Endothelial cell (in vitro differentiated cells): ENCODE measurements at places on chromosomes 5 and 9.

DNA sequence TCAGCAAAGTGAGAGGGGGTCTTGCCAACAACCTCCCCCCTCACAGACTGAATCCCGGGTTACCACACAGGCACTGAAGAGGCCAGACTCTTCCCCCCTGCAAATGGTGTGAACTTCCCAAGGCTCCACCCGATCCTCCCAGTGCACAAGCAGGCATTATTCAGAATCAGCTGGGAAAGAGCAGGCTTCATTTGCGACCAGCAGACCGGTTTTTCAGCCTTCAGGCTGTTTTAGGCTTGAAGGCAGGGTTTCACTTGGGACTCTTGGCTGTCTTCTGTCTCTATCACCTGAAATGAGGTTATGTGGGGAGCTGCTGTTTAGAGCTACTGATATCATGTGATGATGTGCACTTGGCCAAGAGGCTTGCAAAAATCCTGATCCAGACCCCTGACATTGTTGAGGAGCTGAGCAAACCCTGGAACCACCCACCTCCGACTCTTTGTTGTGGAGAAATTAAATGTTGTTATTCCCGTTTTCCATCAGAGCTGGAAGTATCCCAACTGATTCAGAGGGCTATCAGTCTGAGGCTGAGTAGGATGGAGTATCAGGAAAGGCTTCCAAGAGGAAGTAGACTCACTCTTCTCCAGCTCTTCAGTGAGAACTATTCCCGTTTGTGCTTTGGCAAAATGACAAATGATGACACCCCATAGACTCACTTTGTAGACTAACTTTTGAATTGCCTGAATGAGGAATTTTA, 63.3 kb upstream of the ZFR start:
- H3K4me3 ChIP-seq: no peak overlapping the region
- H3K27ac ChIP-seq: no peak overlapping the region
- H3K4me1 ChIP-seq: peaks cover 25% of the 10 kb centered on the region
- H3K36me3 ChIP-seq: no peaks in the 10 kb centered on the region

DNA sequence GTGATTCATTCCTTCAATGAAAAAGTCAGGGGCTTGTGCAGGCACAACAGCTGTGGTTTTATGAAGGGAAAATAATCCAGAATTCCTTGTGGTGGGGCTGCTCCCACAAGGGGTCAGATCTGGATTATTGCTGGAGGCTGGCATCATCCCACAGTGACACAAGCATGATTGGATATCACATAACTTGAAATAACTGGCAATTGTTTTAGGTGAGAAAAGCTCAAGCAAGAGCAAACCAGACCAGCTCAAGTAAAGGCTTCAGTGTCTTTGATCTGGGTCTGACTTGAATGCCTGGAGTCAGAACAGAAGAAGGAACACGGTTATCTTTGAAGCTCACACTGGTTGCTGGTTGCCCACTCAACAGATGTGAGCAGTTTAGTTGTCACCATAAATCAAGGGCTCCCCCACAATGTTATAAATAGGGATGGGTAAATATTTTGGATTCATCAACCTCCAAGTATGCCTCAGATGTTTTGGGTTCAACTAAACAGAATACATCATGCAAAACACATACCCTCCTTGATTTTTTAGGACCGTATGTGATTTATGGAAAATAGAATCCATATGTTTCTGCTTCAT, 3.1 kb upstream of the ZNF474 start:
- no peaks in the 10 kb centered on the region for H3K36me3 ChIP-seq
- H3K4me3 ChIP-seq: no peak overlapping the region
- H3K27me3 ChIP-seq: peaks cover 2% of the 10 kb centered on the region
- peaks cover 13% of the 10 kb centered on the region for H3K4me1 ChIP-seq
- no peak for DNase-seq

DNA sequence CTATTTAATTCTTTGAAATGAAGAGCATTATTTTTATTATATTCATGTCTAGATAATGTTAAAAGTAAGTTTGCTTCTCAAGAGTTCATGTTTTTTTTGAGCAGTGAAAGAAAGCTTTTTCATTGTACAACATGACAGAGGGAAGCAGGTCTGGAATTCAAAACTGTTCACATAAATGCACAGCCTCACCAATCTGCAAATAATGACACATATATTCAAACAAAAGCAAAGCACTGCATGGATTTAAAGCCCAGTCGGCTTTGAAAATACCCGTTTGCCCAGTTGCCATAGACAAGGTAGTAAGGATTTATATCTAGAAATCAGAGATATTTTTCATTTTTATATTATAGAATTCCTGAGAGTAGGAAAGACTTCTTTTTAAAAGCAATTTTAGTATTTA, 201.8 kb downstream of the CD180 start:
- no peak for DNase-seq
- peaks cover 2% of the 10 kb centered on the region for H3K27me3 ChIP-seq
- H3K4me3 ChIP-seq: no peak overlapping the region
- H3K36me3 ChIP-seq: no peaks in the 10 kb centered on the region
- no peak overlapping the region for H3K27ac ChIP-seq

- DNase-seq: no peak
- H3K27ac ChIP-seq: peak overlapping the region; percentile 22
- no peaks in the 10 kb centered on the region for H3K27me3 ChIP-seq
Measured at GRCh38 chr9:122883125-122883524, 22.0 kb downstream of the RC3H2 start.

- no peaks in the 10 kb centered on the region for H3K36me3 ChIP-seq
- H3K4me1 ChIP-seq: peaks cover 8% of the 10 kb centered on the region
- DNase-seq: no peak
- peaks cover 5% of the 10 kb centered on the region for H3K27me3 ChIP-seq
Measured at GRCh38 chr9:89774858-89775370, 170.1 kb downstream of the GADD45G start.

DNA sequence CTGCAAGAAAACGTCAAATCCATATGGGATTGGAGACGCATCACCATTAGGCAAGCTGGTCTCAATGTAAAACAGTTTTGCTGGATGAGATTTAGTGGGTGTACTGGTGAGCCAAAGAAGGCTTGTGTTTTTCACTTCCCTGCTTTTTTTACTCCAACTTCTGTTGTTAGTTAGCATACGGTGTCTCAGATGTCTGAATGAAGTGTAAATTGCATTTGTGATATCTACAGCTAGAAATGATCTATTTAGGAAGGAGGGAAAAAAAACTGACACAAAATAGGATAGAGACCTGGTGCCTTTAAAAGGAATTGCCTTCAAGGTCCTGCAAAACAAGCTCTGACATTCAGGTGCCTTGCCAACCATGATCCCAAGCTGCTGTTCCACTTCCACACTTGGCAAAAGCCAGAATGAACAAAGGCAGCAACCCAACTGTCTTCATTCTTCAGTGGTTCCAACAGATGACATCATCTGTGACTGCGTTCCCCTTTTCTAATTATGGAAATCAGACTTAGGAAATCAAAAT, 104.2 kb upstream of the RAI14 start:
- no peak for DNase-seq
- no peaks in the 10 kb centered on the region for H3K4me1 ChIP-seq
- no peak overlapping the region for H3K4me3 ChIP-seq

DNA sequence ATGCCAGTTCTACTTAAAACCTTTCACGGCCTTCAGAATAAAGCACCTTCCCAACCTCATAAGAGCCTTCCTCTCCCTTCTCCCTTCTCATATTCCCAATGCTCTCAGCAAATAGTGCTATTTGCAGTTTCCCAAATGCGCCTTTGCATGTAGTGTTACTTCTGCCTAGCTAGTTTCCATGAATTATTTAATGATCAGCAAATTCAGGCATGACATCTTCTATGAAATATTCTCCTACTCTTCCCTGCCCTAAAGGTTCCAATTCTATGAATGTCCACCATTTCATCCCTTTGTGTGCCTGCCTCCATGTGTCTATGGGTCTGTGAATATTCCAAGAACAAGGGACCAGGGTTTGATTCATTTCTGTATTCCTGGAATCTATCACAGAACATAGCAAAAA, 98.8 kb upstream of the NR5A1 start:
- H3K4me1 ChIP-seq: peaks cover 16% of the 10 kb centered on the region
- H3K36me3 ChIP-seq: no peaks in the 10 kb centered on the region
- peaks cover 3% of the 10 kb centered on the region for H3K27me3 ChIP-seq
- no peak for DNase-seq

DNA sequence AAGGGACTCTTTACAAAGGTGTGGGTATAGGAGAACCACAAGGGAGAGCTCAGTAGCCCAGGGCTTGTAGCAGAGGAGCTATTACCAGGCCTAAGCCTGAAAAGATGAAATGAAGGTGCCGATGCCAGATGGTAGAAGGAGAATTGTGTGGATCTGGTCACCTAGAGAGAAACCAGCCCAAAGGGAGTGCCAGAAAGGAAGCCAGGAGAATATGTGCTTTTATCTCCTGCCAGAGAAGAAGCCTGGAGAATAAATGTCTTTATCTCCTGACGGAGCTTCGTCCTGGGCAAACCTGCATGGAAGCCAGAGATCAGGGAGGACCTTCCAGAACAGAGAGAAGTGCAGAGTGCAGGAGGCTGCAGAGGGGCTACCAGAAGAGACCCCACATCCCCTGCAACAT, 142.6 kb downstream of the MED10 start:
- H3K36me3 ChIP-seq: no peaks in the 10 kb centered on the region
- H3K4me1 ChIP-seq: peaks cover 3% of the 10 kb centered on the region
- no peaks in the 10 kb centered on the region for H3K27me3 ChIP-seq
- no peak overlapping the region for H3K4me3 ChIP-seq

- H3K27me3 ChIP-seq: peaks cover 3% of the 10 kb centered on the region
- DNase-seq: no peak
- no peak overlapping the region for H3K27ac ChIP-seq
Measured at GRCh38 chr5:169095410-169095960, 205.5 kb downstream of the SLIT3 start.
